ENCODE measurements at places on chromosomes 3 and 15.

DNA sequence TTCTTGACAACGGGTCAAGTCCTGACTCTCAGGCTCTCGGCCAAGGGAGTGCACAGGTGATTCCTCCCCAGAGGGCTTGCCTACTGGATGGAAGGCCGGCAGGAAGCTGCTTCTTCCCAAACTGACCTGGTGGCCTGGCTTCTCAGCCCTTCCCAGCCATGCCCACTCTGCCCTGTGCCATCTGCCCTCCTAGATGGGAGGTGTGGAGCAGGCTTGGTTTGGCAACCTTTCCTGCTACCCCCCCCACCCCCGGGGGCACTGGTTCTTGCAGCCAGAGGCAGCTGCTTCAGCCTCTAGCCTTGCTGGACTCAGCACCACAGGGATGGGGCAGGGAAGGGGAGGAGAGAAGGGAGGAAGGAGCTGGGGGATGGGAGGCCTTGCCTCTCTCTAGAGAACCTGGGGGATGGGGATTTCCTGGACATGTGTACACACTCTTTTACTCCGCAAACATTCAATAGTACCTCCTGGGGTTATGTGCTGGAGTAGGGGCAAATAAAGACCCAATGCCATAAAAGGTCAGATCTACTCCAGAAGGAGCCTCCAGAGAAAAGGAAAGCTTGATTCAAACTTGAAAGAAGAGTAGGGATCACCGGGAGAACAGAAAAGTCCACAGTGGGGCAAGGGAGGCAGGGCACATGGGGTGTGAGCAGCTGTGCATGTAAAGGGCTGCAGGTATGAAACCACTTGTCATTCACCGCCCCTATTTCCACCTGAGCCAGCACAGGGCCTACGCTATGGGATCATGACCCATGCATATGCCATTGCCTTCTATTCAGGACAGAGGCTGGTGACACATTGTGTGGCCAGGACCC lies 4.2 kb upstream of the DAPK2 start:
- DNase-seq, result no peak

GRCh38 chr3:128095222-128095703 lies 28.3 kb downstream of the RUVBL1 start:
- peak; percentile 56 for DNase-seq

DNA sequence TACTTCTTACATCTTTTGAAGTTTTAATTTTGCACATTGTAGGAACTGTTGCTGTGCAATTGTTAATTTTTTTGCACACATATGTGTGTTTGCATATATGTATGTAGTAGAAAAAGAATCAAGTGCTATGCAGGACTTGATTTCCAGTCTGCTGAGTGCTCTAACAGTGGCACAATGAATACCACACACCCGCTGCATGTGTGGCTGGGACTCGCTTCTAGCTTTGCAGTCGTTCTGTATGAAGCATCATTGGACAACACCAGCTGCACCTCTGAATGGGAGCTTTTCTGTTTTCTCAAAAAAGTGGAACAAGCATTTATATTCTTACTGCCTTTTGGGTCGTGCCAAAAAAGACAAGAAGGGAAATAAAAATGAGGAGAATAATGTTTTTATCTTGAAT lies 564.7 kb downstream of the FOXP1 start:
- DNase-seq, result no peak

GRCh38 chr3:36852071-36852470 lies 87.7 kb upstream of the DCLK3 start:
- no peak for DNase-seq

- no peak for DNase-seq
Measured at GRCh38 chr3:51270559-51270958, 114.5 kb upstream of the MANF start.

GRCh38 chr3:20637729-20638128 lies 451.7 kb upstream of the SGO1 start:
- DNase-seq, result no peak

- DNase-seq, result no peak
Measured at GRCh38 chr15:81029414-81030300, 28.9 kb downstream of the TLNRD1 start.

DNA sequence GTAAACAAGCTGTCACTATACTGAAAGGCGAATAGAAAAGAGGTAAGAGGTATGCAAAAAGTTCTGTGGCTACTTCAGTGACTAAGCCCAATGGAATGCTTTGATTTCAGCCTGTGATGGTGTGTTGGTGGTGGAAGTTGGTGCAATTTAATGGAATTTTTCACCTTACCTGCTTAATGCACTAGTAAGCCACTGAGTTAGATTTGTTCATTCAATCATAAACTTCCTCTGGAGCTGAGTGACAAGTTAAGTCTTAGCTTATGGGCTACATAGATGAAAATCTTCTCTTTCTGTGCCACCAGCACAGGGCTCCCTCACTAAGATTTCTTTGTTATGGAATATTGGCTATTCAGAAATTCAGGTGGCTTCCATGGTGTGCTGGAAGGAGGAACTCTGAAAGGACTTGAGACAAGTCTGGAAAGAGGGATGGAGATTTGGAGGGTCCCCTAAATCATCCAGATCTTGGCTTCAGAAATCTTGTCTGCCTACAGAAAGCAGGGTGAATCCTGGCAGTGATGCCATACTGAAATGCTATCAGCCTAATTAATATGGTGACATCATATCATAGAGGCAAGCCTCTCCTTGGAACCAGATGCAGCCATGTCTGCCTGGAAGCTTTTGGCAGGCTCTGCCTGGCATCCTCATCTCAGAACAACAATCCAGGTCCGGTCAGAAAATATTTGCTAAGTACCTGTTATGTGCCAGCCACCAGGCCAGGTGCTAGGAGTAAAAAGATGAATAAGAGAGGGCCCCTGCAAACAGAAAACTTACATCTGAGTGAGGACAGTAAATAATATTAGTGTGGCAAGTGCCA lies 8.1 kb upstream of the GAP43 start:
- DNase-seq, result no peak

DNA sequence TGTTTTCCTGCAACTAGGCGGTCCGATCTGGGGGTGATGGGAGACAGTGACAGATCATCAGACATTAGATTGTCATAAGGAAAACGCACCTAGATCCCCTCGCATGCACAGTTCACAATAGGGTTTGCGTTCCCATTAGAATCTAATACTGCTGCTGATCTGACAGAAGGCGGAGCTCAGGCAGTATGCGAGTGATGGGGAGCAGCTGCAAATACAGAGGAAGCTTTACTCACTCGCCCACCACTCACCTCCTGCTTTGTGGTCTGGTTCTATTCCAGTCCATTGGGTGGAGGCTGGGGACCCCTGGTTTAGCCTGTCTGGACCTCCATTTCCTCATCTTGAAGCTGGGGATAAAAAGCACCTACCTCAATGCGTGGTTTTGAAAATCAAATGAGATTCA lies 437.5 kb upstream of the PROK2 start:
- DNase-seq, result no peak

DNA sequence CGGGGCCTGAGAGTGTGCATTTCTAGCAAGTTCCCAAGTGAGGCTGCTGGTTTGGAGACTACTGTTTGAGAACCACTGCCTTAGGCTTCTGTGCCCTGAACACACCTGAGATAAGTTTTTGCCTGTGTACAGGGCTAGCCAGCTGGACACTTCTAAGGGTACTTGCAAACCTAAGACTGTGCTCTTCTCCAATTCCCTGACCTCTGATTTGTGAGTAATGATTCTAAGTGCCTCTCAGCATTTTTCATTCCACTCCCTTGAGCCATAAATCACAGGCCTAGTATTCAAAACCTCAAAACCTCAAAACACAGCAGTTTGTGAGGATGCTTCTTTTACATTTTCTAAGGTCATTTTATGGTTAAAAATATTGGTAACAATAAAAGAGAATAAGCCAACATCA lies 148.4 kb downstream of the CHST2 start:
- DNase-seq, result no peak

- no peak for DNase-seq
Measured at GRCh38 chr3:106328224-106328623, 459.4 kb upstream of the CBLB start.

- DNase-seq, result no peak
Measured at GRCh38 chr3:133475245-133476010, 75.6 kb downstream of the BFSP2 start.

- no peak for DNase-seq
Measured at GRCh38 chr3:33006081-33006480, 54.6 kb downstream of the CCR4 start.

- DNase-seq, result no peak
Measured at GRCh38 chr15:70767667-70768066, 4.3 kb upstream of the UACA start.

DNA sequence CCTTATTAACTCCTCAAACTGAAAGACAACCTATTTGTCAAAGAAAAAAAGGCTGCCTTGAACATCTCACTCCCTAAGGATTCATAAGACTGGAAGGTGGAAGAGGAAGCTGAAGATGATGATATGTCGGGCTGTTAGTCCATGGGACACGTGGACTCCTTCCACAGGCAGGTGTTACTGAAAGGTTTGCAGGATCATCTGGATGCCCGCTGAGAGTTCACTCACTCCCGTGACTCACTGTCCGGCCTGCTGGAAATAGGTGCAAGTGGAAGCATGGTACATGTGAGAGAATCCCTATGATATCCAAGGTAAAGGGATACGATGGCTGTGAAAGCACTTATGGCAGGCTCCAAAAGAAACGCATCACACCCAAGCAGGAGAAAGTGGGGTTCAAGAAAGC lies 33.3 kb upstream of the FBN1 start:
- no peak for DNase-seq

DNA sequence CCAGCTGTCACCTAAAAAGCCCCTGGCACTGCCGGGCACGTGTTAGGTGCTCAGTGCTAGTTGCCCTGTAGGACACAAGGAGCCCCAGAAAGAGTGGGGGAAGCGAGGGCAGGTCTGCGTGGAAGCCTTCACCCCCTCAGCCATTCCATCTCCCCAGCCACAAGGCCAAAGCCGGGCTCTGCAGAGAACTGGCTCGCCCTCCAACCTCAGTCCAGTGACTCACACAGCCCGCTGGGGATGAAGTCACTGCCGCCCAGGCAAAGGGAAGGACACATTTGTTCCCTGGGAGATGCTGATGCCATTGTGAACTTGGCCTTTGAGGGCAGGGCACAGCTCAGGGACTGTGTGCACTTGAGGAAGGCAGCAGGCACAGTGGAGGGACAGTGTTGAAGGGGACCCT lies 48.1 kb downstream of the IQSEC1 start:
- DNase-seq, result no peak

DNA sequence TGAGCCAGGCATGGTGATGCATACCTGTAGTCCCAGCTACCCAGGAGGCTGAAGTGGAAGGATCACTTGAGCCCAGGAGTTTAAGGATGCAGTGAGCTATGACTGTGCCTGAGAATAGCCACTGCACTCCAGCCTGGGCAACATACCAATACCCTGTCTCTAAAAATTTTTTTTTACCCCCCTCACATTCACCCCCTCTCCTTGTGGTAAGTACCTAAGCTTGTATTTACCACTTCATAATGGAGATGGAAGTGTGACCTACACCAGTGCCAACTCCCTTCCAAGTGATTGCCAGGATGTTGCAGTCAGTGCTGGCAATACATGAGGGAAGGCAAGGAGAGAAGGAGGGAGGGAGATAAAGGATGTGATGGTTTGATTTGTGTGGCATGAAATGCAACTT lies 84.2 kb downstream of the LRRC28 start:
- DNase-seq, result no peak

- no peak for DNase-seq
Measured at GRCh38 chr3:175018946-175019727, 160.0 kb downstream of the NAALADL2 start.

DNA sequence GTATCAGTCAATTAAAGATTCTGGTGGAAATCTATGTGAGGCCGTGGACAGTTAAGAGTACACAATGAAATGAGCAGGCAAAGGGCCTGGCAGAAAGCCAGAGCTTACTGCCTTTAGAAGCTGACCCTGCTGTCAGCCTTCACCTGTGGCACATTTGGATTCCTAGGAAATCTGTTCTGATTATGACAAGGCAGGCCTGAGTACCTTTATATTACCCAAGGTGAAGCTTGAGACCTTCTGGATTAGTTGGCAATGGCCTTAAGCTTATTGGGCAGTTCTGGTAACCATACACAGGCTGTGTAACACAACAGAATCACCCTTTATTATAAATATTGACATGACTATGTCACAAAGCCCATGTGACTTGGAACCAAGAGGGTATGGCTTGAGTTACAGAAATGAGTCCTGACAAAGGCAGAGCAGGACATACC lies 43.2 kb downstream of the NBEAL2 start:
- DNase-seq, result no peak

- no peak for DNase-seq
Measured at GRCh38 chr3:143226678-143227291, 107.2 kb downstream of the CHST2 start.

DNA sequence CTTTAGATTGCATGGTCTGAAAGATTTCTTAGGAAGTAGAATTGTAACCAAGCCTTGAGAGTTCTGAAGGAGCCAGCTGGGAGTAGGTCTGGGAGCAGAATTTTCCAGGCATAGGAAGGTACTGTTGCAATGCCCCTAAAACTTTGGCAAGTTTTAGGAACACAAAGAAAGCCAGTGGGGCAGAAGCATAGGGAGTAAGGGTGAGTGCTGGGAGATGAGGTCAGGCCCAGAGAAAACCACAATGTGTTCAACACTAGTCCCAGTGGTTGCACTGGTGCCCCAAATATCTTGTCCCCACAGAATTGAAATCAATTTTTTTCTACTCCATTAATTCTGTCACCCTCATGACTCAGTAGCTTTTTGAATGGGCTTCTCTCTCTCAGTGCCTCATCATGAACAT lies 120.7 kb upstream of the GALNT15 start:
- DNase-seq, result no peak

DNA sequence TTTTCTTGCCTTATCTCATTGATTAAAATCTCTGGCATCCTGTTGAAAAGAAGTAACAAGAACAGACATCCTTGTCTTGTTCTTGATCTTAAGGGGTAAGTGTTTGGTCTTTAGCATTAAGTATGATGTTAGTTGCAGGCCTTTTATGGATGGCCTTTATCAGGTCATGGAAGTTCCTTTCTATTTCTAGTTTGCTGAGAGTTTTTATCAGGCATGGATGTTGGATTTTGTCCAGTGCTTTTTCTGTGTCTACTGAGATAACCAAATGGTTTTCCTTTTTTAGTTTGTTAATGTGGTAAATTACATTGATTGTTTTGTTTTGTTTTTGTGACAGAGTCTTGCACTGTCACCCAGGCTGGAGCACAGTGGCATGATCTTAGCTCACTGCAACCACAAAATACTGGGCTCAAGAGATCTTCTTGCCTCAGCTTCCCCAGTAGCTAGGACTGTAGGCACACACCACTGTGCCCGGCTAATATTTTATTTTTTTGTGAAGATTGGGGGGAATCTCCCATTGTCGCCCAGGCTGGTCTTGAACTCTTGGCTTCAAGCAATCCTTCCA lies 26.3 kb downstream of the MRAS start:
- DNase-seq, result no peak

DNA sequence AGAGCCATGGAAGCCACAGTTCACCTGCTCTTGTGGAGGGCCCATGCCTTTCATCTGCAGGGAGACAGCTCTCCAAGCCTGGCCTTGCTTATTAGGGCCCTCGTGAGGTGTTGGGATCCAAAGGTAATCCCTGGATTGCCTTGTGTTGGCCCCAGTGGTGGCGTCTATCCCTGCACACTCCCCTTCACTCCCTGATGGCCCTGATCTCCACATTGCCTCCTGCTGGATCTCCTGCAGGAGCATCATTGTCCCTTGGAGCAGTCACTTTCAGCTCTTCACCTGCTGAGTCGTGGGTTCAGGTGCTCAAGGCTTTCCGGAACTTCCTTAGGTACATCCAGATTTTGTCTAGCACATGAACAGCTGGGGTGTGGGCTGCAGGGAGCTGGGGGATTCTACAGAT lies 7.0 kb downstream of the PPCDC start:
- DNase-seq, result no peak

Measured in stimulated activated CD4-positive, alpha-beta T cell treated with anti-CD3 and anti-CD28 coated beads, Interleukin-1b, Interleukin-23, amount 100 ng/mL, for 1 hour (primary cell).